ENCODE measurements at places on chromosomes 7 and 10.

DNA sequence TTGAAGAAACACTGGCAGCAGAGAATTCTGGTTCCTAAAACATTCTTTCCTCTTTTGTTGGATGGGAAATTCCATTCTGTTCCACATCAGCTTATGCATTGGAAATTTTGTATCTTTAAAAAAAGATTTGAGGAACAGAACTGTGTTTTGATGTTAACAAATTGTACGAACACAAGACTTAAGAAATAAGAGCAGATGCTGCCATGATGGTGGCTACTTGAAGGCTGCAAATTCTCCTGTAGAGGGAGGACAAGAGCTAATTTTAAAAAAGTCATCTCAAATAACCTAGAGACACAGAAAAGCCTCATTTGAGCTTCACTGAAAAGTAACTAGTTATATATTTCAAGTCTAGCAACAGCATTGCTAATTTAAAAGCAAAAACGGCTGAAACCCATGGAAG is 29.8 kb downstream of the NDUFB2 start:
- H3K36me3 ChIP-seq: no peaks in the 10 kb centered on the region
- H3K27ac ChIP-seq: no peak overlapping the region
- H3K27me3 ChIP-seq: no peaks in the 10 kb centered on the region
- peaks cover 9% of the 10 kb centered on the region for H3K4me1 ChIP-seq

DNA sequence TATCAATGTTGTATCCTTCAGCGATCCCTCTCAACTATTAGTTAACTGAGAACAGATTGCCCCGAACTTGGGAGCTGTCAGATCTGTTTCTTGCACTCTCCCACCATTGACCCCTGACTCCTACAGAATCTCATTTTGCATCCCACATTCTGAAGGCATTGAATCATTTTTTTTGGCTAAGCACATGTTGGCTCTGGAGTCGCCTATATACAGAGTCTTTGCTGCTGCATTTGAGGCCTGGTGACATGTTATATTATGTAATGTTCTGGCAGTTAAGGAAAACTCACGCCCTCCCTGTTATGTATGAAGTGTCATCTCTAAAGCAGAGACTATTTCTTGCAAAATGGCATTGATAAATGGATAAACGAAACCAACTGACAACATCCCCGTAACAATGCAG is 159.2 kb upstream of the ITGB1 start:
- H3K36me3 ChIP-seq: no peaks in the 10 kb centered on the region
- no peak overlapping the region for H3K4me3 ChIP-seq
- no peaks in the 10 kb centered on the region for H3K27me3 ChIP-seq
- no peak for DNase-seq

DNA sequence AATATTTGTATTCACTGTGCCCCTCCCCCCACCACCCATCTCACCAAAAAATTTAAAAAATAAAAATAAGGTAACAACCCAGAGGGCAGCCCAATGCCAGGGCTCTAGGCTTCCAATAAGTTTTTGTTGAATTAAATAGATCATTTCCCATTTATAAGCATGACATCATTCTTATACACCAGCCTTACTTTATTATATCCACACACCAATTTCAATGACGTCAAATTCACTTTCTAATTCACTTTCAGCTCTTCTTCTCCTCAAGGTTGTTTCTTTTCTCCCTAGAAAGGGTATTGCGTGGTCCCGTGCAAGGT is 1.2 kb upstream of the DKK1 start:
- DNase-seq: no peak
- H3K36me3 ChIP-seq: no peaks in the 10 kb centered on the region

GRCh38 chr7:131522325-131522930 is 34.0 kb downstream of the PODXL start:
- no peaks in the 10 kb centered on the region for H3K27me3 ChIP-seq
- H3K36me3 ChIP-seq: no peaks in the 10 kb centered on the region

DNA sequence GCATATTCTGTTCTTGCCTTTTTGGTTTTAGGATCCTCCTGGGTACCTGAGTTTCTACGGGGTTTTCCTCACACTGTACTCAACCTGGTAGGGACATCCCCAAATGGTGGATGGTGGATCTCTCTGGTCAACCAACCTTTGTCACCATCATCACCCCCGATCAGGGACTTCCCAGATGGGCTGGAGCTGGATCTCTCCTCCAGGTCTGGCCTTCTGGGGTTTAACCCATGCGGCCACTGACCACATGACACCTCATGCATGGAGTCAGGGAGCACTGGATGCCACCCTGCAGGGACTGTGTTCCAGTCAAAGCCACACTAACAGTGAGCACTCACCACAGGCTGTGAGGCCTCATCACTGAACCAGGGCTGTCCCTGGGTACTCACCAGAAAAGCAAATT is 80.0 kb downstream of the CELF2 start:
- H3K36me3 ChIP-seq: no peaks in the 10 kb centered on the region
- no peaks in the 10 kb centered on the region for H3K4me1 ChIP-seq
- H3K4me3 ChIP-seq: no peak overlapping the region
- no peaks in the 10 kb centered on the region for H3K27me3 ChIP-seq
- H3K27ac ChIP-seq: no peak overlapping the region
